Stimulated activated CD8-positive, alpha-beta memory T cell treated with anti-CD3 and anti-CD28 coated beads, Interleukin-15, amount 100 ng/mL, for 1 hour (primary cell): ENCODE measurements at places on chromosomes 2 and 18.

DNA sequence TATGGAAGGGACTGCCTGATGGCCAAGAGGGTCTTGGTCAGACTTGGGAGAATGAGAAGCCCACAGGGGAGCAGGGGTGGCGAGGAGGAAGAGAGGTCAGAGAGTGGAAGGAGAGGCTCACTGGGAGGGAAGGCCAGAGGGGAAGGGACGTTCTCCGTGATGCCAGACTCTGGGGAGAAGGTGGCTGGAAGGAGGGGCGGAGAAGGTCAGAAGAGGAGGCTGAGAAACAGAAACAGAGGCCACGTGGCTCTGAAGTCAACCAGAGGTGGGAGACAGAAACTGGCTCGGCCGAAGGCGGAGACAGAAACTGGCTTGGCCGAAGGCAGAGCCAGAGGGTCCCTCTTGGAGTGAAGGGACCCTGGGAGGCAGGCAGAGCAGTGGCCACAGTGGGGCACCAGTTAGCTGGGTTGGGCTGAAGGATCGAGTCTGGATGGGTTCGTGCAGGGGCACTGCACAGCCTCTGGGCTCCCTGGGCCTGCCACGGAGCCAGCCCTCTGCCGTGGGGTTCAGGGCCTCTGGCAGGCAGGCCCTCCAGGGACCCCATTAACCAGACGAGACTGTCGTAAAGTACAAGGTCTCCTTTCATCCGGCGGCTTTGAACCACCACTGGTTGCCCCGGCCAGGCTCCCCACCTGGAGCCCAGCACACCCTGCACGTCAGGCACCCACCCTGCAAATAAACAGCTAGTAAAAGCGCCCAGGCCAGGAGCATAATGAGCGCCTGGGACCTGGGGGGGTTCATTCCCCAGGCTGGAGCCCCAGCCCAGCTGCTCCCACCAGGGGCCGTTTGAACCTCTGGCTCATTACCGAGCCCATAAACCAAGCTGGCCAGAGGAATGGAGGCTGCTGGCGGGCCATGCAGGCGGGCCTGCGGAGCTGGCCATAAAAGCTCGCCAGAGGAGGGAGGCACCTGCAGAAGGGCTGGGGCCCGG is 218.8 kb downstream of the DYSF start:
- DNase-seq = no peak

- DNase-seq = no peak
Observed at GRCh38 chr2:20365249-20365817, 14.7 kb upstream of the PUM2 start.

DNA sequence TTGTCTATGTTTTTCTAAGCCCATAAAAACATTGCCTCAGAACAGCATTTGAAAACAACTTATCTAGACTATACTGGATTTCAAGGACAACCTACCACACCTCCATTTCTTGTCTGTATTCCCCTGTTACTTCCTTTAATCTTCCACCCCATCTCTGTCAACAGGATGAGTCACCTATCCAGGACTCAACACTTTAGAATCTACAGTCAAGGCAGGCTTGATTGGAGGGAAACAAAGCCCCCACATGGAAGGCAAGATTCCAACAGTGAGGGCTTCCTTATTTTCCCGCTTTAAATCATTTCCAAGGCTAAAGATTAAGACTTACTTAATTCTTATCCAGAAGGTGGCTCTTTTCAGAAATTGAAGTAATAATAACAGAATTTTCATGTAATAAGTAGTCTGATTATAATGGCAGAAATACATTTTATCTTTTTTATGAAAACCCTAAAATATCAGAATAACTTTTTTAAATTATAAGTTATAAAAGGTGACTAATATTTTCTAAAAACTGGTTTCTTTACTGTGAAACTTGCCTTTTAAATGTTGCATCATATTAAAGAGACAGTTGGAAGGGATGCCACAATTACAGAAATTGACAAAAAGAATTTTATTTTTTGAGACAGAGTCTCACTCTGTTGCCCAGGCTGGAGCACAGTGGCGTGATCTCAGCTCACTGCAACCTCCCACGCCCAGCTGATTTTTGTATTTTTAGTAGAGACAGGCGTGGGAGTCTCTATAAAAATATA is 138.7 kb upstream of the CCDC150 start:
- no peak for DNase-seq

GRCh38 chr2:86358957-86359356 is 21.5 kb upstream of the REEP1 start:
- DNase-seq = no peak

GRCh38 chr18:59623456-59624368 is 73.5 kb downstream of the CCBE1 start:
- no peak for DNase-seq

DNA sequence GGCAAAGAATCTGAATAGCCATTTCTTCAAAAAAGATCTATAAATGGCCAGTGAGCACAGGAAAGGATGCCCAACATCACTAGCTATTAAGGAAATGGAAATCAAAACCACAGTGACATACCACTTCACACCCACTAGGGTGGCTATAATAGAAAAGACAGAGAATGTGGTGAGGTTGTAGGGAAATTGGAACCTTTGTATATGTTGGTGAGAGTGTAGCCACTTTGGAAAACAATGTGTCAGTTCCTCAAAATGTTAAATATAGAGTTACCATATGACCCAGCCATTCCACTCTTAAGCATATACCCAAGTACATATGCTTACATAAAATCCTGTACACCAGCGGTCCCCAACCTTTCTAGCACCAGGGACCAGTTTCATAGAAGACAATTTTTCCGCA is 152.8 kb downstream of the SMAD2 start:
- no peak for DNase-seq

DNA sequence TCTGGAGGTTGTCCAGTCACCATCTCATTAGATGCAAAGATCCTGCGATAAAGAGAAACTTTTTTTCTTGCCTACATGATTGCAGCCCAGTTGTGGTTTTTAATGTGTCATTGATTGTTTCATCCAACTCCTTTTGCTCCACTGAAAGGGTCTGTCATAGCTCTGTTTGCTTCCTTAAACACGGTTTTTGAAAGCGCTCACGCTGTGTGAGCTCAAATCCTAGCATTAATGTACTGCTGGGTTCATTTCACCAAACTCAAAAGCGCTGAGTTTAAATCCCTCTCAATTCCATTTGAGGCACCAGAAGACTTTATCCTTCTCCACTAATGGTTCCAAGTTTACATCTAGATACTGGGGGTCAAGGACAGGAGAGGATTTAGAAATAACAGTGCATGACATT is 53.6 kb downstream of the CDK15 start:
- no peak for DNase-seq
